ENCODE measurements at places on chromosomes 3 and 15.
A peak's percentile ranks its signal among the peaks of the same experiment; 100 is the strongest.

- no peak for DNase-seq
These were observed 735.3 kb upstream of the CADM2 start for GRCh38 chr3:84223512-84223911.

DNA sequence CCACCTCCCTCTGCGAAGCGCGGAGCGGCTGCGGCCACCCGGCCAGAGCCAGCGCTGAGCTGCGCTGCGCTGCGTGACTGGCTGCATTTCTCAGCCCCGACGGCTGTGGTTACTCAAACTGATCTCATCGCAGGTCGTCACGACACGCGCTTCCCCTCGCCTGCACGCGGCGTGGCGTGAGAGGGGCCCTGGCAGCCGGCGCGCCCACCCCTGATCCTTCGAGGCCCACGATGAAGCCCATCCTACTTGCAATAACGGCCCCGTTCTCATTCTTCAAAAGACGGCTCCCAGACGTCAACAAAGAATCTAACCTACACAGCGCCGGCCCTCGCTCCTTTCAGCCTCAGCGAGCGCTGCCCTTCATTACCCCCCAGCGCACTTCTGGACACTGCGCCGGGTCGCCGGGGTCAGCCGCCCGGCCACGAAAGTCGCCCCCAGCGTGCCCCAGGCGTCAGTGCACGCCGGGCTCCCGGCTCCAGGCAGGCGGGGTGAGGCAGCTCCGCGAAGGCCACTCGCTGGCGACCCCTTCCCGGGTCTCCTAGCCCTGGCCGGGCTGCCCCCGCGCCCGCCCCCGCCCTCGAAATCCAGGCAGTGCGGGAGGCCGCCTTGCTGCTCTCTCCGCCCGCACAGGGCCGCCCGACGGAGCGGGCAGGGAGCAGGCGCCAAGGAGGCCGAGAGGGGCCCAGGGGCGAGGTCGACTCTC is 9.9 kb upstream of the LEKR1 start:
- DNase-seq: peak; percentile 80

DNA sequence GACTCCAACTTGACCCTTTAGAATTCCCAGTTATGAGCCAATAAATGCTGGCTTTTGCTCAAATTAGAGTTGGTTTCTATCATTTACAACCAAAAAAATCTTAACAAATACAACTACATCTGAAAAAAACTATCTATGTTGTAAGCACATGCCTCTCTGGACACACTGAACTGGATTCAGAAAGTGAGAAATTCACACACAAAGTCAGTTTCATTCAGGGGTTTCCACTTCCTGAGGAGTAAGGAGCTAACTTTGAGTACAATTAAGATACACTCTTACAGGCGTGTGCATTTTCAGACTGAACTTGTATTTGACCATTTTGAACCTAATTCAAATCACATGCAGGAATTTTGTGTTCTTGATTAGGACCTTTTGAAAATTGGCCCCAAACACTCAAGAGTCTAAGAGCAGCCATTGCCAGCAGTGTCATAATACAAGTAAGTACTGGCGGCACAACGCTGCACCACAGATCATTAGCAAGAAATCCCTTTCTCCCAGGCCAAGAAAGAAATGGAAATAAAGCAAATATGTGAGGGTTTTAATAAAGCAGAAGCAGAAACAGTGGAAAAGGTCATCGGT is 31.2 kb downstream of the LINS1 start:
- no peak for DNase-seq

- DNase-seq: no peak
These were observed 44.5 kb downstream of the KY start for GRCh38 chr3:134606033-134607025.

GRCh38 chr3:48915296-48915695 is 3.3 kb upstream of the ARIH2 start:
- no peak for DNase-seq

- no peak for DNase-seq
These were observed 79.2 kb downstream of the SEMA5B start for GRCh38 chr3:122948408-122948807.

GRCh38 chr15:36960947-36961227 is 139.5 kb downstream of the MEIS2 start:
- DNase-seq: no peak

Measured in naive thymus-derived CD8-positive, alpha-beta T cell (primary cell).